Left lung (tissue), 14 donors: ENCODE measurements at places on chromosomes 6 and 20. TPM values are rescaled to one million over a fixed set of nuclear protein-coding genes. Genes with fewer than 3 reads are reported as not detected.

- DNase-seq: no peak
Observed at GRCh38 chr6:11214084-11214833, 18.2 kb downstream of the NEDD9 start.

GRCh38 chr6:14876778-14877613, 368.9 kb upstream of the JARID2 start:
- no peak for DNase-seq

DNA sequence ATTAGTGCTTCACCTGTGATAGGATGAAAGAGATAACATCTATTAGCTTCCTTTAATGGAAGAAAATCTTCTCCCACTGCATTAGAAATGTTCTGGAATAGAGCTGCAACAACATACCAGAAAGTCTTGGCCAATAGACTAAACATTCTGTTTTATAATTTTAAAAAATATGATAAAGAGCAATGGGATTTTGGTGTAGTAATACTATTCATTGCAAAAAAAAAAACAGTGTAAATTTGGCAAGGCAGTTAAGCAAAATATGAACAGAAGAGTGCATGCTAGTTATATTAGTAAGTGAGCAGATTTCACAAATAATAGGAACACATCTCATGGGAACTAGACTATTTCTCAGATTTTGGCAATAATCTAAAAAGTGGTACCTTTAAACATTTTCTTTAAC, 43.3 kb downstream of the SOX4 start:
- no peak for DNase-seq

DNA sequence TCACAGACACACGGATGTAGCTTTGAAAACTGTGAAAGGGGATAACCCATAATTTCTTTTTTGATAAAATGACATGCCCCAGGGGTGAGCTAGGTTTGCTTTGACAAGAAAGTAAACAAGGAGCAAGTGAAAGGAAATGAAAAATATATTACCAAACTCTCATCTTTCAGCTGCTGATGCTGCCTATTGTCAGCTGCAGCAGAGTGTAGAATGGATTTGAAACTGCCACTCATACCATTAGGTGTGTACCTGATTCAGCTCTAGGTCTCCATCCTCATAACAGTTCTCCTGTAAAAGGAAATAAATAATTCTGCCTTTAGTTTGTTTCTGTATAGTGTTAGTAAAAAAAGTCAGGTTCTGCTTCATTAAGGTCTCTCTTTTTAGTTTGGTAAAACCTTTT, 415.1 kb upstream of the MARCKS start:
- no peak for DNase-seq

GRCh38 chr6:3938715-3939367, 89.7 kb downstream of the FAM50B start:
- no peak for DNase-seq

DNA sequence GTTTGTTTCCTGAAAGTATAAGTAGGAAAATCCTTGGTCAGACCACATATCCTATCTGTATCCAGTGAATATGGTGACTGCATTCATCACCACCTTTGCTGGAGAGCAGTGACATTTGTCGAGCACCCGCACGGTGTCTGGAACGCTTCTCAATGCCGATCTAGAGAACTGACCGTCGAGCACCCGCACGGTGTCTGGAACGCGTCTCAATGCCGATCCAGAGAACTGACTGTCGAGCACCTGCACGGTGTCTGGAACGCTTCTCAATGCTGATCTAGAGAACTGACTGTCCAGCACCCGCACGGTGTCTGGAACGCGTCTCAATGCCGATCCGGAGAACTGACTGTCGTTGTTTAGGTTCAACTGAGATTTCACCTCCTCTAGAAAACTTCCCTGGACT, 67.8 kb downstream of the HUS1B start:
- no peak for DNase-seq

GRCh38 chr20:44003609-44004008, 89.0 kb downstream of the TOX2 start:
- DNase-seq: no peak

DNA sequence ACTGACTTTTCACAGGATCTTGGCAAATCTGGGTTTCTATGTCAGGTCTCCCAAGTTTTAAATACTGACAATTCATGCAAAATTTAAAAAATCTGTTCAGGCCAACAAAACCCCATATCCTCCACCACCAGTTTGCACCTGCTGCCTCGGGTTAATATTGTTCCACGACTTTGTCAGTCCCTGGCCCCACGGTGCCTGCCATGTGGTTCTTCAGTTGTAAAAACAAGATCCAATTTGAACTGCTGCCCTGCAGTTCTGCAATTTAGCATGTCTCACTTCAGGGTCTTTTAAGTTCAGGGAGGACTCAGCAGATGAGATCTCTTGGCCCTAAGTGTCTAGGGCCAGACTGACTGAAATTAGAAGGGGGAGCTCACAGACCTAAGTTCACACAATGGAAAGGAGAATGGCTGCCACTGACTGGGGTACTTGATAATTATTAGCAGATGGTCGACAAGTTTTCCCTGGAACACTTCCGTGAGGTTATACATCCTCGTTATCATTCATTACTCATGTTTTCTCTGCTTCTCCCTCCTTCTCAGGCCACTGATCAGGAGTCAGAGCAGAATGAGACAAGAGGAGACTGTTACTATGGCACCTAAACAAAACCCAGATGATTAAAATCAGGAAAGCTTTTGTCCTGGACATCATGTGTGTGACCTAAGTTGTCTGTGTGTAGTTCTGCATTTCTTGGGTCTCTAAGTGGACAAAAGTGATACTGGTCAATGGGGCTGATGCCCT, 223.6 kb downstream of the KIF16B start:
- DNase-seq: no peak

DNA sequence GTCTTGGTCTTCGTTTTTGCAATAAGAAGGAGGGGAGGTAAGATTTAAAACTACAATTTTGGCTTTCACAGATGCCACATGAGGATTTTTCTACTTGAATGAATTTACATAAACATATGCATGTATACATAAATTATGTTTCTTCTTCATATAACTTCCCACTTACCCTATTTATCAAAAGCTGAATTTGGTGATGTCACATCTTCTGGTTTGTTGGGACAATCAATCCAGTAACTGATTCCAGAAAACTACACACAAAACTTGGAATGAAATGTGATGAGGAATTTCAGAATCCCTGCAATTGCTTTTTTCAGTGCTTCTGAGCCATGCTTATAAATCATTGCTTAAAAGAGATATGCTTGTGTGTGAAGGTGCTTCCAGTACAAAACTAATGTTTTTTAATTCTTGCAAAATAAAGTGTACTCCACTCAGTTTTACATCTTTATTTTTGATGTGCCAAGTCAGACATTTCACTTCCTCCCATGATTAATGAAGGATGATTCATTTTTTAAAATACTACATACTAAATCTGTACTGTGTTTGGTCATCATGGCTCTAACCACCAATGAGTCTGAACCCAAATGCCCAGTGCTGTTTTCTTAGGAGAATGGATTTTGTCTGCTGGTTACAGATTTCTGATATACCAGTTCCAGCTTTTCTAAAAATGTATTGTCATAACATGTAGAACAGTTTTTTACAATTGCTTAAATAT, 32.1 kb upstream of the RIN2 start:
- DNase-seq: no peak

GRCh38 chr6:72651174-72651573, 29.3 kb downstream of the KCNQ5 start:
- DNase-seq: no peak

GRCh38 chr6:148128014-148128730, 214.5 kb upstream of the SASH1 start:
- DNase-seq: no peak

GRCh38 chr6:51541847-51542246, 545.6 kb downstream of the PKHD1 start:
- DNase-seq: no peak

GRCh38 chr20:46400828-46401477, 5.5 kb downstream of the ELMO2 start:
- peak; percentile 24 for DNase-seq

DNA sequence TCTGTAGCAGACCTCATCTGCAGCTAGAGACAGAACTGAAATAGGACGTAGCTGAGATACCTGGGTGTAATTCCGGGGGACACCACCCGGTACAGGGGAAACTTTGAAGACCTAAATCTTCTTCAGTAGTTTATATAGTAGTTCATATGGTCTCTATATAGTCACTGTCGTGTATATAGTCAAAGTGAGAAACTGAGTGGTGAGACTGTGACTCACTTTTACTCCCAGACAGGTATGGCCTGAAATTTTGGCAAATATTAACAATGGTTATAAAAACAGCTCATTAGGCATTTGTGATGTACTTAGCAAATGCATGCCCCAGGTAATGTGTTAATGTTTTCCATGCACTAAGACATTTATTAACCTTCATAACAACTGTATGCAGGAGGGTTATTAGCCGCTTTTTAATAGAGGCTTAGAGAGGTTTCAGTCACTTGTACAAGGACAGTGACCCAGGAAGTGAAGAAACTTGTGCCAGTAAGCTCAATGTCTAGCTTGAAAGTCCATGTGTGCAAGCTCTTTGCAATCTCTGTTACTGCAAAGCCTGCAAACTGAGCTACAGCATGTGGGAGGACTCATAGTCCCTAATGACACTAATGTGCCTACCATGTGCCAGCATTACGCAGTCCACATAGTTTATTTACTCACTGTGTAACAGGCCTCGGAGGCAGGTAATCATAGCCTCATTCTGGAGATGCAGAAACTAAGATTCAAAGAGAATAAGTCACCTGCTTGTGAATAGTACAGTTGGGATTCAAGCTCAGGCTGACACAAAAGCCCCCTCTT, 165.4 kb upstream of the CHD6 start:
- peak; percentile 18 for DNase-seq

The OR12D3 gene
- polyA plus RNA-seq: not detected

The IFT52 gene
- polyA plus RNA-seq: 72.8 TPM

The MYB gene
- polyA plus RNA-seq: 2.6 TPM

The GNMT gene
- 0.79 TPM for polyA plus RNA-seq

The TRIM31 gene
- polyA plus RNA-seq: not detected

The ZC2HC1B gene
- polyA plus RNA-seq: not detected

The C6orf163 gene
- polyA plus RNA-seq: 8.6 TPM

The TCF15 gene
- 1.8 TPM for polyA plus RNA-seq
